ENCODE measurements at places on chromosomes 3 and 15. TPM values are rescaled to one million over a fixed set of nuclear protein-coding genes. Genes with fewer than 3 reads are reported as not detected.

CHDH gene
- 1.1 TPM for total RNA-seq

ISLR gene
- total RNA-seq, result 62.2 TPM

SLC15A2 gene
- 1.4 TPM for total RNA-seq

NEK10 gene
- total RNA-seq, result 1.2 TPM

CYP1A2 gene
- not detected for total RNA-seq

SLC27A2 gene
- 0.39 TPM for total RNA-seq

SCN5A gene
- 0.45 TPM for total RNA-seq

FGF7 gene
- 120 TPM for total RNA-seq

ANKUB1 gene
- total RNA-seq, result not detected

Measured in aorta (tissue), 5 donors.